ENCODE measurements at places on chromosomes 3 and 15.

- no peak for DNase-seq
These were observed 2.8 kb upstream of the CAND2 start for GRCh38 chr3:12793701-12794100.

DNA sequence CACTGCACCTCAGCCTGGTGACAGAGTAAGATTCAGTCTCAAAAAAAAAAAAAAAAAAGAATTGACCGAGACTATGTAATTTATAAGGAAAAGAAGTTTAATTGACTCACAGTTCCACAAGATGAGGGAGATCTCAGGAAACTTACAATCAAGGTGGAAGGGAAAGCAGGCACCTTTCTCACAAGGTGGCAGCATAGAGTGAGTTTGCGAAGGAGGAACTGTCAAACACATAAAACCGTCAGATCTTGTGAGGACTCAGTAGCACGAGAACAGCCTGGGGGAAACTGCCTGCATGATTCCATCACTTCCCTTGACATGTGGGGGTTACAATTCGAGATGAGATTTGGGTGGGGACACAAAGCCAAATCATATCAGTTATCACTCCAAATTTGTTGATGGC is 380.9 kb downstream of the EDEM1 start:
- DNase-seq = peak; percentile 25

GRCh38 chr3:119659606-119660291 is 640 bp downstream of the POPDC2 start:
- no peak for DNase-seq

DNA sequence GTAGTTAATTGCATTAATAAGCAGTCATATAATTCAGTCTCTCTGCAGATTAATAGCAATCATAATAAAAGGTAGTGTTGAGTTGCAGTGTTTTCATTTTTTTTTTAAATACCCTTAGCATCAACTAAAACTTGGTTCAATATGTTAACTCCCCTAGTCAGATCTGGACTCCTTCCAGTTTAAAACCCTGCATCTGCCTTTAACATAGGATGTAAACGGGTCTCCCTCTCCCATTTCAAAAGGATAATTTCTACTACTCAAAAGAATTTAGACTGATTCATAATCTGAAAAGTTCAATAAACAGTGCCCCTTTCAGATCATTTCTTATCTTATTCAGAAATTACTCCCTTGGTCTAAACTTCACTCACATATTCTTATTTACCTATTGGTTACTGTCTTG is 11.4 kb downstream of the CPOX start:
- no peak for DNase-seq

- no peak for DNase-seq
These were observed 37.8 kb downstream of the B3GALNT1 start for GRCh38 chr3:161067335-161067734.
